ENCODE measurements at places on chromosomes 5 and 9. TPM values are rescaled to one million over a fixed set of nuclear protein-coding genes. Genes with fewer than 3 reads are reported as not detected.

GRCh38 chr5:168302785-168303184, 11.3 kb downstream of the WWC1 start:
- H3K4me1 ChIP-seq: no peaks in the 10 kb centered on the region
- H3K27me3 ChIP-seq: no peaks in the 10 kb centered on the region
- no peak overlapping the region for H3K4me3 ChIP-seq
- H3K27ac ChIP-seq: no peak overlapping the region
- H3K36me3 ChIP-seq: no peaks in the 10 kb centered on the region

DNA sequence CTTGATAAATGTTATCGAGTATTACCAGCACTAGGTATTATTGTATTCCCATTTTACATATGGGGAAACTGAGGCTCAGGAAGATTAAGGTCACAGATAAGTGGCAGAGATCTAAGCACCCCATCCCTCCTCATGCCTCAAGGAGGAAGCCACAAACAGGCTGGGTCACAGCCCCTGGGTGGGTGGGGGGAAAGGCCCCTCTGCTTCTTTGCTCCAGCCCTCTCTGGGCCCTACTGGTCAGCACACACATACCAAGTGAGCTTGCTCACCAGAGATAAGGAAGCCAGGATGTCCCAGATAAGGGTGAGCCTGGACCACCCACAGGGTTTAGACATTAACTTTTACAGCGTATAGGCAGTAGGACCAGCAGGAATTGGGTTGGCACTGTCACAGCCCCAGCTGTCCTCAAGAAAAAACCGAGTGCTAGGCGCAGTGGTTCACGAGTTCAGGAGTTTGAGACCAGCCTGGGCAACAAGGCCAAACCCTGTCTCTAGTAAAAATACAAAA, 45.3 kb downstream of the STK10 start:
- no peaks in the 10 kb centered on the region for H3K36me3 ChIP-seq
- H3K4me3 ChIP-seq: no peak overlapping the region
- no peaks in the 10 kb centered on the region for H3K27me3 ChIP-seq
- H3K4me1 ChIP-seq: no peaks in the 10 kb centered on the region
- no peak overlapping the region for H3K27ac ChIP-seq

DNA sequence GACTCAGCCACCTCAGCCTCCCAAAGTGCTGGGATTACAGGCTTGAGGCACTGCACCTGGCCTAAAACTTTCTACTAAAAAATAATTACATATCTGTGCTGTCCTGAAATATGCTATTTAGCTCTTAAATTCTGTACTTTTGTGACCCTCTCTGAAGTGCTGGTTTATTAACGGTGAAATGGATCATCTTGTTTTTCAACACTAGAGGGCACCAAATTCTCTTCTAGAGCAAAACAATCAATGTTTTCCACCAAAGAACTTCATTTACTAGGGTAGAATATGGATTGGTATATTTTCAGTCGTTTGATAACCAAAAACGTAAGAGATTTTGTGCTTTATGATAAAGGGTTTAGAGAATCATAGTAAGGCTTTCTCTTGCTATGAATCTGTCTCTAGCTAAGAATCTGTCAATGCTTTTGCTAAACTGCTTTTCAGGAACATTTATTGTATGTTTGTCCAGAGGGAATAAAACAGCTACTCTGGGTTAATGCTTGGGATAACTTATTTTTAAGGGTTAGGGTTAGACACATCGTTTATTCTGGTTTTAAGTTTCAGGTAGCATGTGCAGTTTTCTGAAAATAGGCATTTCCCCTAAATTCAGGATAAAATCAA, 63.6 kb downstream of the RNF180 start:
- no peaks in the 10 kb centered on the region for H3K27me3 ChIP-seq
- H3K4me1 ChIP-seq: no peaks in the 10 kb centered on the region
- no peak for DNase-seq
- no peak overlapping the region for H3K4me3 ChIP-seq
- no peak overlapping the region for H3K27ac ChIP-seq
- H3K36me3 ChIP-seq: no peaks in the 10 kb centered on the region

DNA sequence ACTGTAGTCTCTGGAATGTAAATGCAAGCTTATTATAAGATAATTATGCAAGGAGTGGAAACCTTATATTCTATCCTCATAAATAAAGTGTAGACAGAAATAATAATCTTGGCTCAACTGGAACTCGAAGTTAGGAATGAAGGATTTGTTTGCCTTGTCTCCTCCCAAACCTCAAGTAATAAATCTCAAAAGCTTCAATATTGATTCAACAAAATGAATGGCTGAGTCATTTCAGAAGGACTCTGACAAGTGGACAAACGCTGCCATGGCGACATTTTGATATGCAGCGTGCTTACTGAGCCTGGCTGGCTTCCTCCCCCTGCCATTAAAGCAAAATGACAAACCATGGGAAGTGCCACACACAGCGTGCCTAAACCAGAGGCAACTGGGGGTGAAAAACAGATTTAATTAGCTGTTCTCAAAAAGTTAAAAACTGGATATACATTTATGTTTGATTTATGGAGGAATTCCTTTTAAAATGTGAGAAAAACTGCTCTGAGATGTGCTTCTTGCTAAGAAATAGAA, 10.5 kb upstream of the ADGRV1 start:
- no peaks in the 10 kb centered on the region for H3K36me3 ChIP-seq
- H3K4me1 ChIP-seq: no peaks in the 10 kb centered on the region
- no peak overlapping the region for H3K4me3 ChIP-seq
- no peaks in the 10 kb centered on the region for H3K27me3 ChIP-seq

DNA sequence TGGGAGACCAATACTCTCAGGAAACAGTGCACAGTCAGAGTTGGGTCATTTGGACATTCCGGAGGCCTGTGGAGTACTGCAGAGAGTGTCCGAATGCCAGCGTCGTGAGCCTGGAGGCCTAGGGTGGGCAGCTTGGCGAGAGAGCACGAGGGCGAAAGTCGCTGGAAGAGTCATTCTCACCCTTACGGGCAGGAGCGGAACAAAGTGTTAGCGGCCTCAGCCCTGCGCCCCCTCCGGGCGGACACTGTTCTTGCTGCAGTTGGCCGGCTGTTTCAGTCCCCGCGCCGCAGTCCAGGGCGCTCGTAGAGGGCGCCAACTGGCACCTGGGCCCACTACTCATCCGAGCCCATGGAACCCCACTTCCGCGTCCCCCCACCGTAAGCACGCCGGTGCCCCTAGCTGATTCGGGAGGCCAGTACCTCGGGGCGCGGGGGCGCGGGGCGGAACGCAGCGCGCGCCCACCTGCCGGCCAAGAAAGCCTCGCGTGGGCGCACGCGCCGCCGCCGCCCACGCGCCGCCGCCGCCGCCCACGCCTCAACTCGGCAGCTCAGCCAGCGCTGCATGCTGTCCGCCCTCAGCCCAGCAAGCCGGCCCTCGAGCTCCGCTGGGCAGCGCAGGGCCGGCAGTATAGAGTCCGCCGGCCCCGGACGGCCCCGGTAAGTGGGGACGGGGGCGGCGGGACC, 99.7 kb upstream of the CCL21 start:
- no peaks in the 10 kb centered on the region for H3K27me3 ChIP-seq
- H3K36me3 ChIP-seq: no peaks in the 10 kb centered on the region
- no peak overlapping the region for H3K4me3 ChIP-seq
- H3K4me1 ChIP-seq: no peaks in the 10 kb centered on the region

Gene ROPN1L
- total RNA-seq: 34.9 TPM

Gene CCIN
- 3.0 TPM for total RNA-seq

Gene GTF3C5
- 97.2 TPM for total RNA-seq

Gene MARCOL
- total RNA-seq: not detected

All from prostate gland (tissue), 2 donors.